ENCODE measurements at places on chromosomes 2 and 18.

DNA sequence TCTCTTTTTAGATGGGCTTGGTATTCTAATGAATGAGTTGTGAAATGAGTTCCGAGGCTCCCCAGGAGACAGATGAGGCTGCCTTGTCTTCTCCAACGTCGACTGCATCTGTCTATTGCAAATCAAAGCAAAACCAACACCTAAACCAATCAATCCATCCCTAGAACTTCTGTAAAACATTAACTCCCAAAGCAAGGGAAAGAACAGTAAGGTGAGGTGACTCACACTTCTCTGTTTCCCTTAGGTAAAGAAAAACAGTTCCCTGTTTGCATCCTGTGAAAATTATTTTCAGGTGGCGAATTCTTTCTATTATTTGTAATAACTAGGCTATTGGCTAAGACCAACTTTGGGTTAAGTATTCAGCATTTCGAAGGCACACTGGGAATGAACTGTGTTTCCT, 249.4 kb downstream of the EPHA4 start:
- DNase-seq: no peak

- no peak for DNase-seq
These were observed 87.2 kb upstream of the POU3F3 start for GRCh38 chr2:104766683-104767082.

GRCh38 chr2:137888845-137889244, 75.4 kb upstream of the HNMT start:
- DNase-seq: no peak

GRCh38 chr2:197713271-197713670, 8.1 kb downstream of the MARS2 start:
- DNase-seq: no peak

DNA sequence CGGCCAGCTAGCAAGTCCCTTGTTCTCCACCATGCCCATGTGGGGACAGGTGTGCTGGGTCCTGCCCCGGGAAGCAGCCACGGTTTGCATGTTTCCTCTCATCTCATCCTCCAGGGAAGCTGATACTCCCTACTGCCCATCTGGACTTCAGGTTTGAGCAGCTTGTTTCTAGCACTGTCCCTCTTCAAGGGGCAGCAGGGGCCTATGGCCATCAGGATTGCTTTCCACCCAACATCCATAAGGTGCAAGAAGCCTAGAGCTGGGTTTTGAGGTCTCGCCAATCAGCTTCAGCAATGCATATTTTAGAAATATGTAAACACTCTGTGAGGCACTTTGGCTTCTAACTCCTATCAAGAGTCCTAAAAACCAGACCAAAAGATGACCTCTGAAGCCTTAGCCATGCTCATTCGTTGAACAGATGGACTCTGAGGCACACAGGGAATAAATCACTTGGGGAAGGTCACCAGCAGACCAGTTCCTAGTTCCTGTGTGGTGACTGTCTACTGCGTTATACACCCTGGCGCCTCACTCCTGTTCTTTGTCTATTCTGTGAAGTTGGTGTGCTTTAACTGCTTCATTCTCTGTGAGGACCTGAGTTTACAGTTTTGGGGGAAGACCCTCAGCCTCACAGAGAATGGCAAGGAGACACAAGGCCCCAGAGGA, 192.6 kb upstream of the TWIST2 start:
- no peak for DNase-seq

GRCh38 chr2:239118675-239119211, 270.9 kb downstream of the TWIST2 start:
- DNase-seq: no peak

DNA sequence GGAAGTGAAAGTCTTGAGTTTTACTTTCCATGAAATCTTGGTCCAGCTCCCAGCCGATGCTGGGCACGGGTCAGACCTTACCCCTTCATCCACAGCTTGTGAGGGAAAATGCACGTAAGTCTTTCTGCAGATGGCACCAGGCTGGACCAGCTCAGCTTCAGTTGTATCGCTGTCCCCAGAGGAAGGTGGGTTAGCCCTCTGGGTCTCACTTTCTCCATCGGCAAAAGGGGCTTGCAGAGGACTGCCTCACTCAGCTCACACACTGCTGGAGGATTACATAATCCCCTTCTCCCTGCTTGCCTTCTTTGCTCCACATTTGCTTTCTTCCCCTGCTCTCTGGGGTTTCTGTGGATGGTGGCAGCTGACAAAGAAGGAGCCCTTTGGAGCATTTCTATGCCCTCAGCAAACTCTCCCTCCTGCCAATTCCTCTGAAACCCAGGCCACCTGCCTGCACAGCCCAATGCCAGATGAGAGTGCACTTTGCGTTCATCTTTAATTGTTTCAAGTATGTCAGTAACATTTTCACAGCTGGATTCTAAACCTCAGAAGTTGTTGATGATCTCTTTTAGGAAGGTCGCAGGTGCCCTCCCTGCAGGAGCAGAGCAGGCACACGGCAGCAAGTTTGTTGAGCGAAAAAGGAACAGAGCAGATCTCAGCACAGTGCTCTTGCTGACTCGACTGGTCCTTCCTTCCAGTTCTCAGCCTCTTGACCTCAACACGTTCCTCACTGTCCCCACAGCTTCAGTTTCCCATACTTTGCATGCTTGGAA, 155.6 kb upstream of the GLI2 start:
- no peak for DNase-seq

GRCh38 chr18:12049978-12050811, 43.4 kb upstream of the ANKRD62 start:
- no peak for DNase-seq

- DNase-seq: no peak
These were observed 12.4 kb downstream of the WDR43 start for GRCh38 chr2:28906821-28907220.

DNA sequence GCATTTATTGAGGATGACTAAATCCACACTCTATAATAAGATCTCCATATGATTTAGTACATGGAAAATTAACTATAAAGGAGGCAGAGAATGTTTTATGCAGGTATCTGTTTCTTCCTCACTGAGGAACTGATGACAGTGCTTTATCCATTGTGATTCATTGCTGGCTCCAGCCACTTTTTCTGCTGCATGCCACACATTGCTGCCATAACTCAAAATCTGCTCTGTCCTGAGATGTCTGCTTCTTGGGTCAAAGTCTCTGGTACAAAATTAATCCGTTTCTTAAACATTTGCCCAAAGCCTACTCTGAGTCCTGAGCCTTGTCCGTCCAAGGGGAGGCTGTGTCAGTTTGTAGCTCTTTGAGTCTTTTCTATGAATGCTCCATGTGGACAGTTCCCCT, 15.5 kb upstream of the ARHGAP28 start:
- no peak for DNase-seq

- no peak for DNase-seq
These were observed 650.1 kb downstream of the SLC4A3 start for GRCh38 chr2:220277445-220277975.

DNA sequence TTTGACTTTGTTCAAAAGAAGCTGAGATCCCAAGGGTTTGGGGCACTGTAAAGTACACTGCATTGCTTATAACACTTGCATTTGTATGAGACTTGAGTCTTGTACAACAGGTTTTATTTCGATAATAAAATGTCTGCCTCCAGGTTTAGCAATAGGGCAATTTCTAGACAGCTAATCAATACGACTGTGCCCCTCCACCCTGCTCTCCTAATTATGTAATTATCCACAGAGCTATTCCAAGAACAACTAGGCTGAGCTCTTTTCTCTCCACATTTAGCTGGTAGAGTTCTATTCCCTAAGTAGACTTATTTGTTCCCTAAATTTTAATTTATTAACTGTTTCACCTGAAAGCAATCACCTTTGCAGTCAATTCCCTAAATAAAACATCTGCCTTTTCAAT, 52.9 kb upstream of the LINC00305 start:
- no peak for DNase-seq

DNA sequence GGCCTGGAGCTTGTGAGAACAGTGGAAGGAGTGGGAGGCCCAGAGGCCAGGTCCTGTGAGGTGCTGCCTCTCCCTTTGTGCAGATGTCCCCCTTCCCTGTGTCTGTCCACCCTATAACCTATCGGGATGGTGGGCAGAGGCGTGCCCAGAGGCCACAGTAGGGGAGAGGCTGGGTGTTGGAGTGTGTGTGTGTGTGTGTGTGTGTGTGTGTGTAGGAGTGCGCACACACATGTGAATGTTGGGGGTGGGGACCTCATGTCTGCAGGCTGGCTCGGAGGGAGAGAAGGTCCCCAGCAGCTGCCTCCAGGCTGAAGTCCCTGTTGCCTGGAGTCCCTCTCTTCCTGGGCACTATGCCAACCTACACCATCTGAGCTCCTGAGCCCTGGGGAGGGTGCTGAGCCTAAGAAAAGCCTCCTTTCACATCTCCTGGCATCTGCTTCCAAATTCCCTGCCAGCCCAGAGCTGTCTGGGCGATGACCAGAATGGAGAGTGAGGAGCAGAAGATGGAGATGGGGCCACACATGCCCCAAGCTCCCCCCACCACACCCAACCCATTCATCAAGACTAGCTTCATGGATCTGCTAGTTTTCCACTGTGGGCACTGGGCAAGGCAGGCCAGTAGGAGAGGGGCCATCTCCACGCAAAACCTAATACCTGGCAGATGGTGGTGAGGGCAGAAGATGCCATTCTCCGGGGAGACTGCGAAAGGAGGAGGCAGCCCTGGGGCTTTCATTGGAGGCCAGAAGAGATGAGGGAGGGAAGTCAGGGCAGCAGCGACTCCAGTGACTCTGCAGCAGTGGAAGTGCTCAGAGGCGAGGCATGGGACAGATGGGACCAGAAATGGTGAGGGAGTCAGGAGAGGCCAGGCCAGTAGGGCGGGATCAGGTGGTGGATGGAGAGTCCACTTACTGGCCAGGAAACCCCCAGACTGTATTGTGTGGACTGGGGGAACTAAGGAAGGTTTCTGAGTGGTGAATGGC, 20.3 kb downstream of the KCNK3 start:
- DNase-seq: peak; percentile 15

- DNase-seq: no peak
These were observed 994.1 kb upstream of the ACVR2A start for GRCh38 chr2:146850746-146851145.

DNA sequence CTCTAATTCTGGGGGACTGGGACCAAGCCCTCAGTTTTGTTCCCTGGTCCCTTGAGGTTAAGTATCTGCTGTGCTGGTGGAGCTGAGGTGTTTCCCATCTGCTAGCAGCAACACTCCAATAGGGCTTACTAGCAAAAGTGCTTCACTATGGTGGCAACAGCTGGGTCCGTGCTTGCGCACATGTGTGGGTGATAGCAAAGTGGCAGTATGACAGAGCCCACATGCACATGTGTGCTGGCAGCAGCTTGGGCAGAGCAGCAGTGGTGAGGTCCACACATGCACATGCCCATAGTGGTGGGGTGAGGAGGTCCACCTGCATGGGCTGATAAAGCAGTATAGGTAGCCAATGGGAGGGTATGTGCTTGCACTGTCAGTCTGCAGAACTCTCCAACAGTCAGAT, 1723.7 kb downstream of the SUCLG1 start:
- DNase-seq: no peak

GRCh38 chr2:96580771-96581170, 44.2 kb downstream of the ARID5A start:
- DNase-seq: no peak

- no peak for DNase-seq
These were observed 1167.9 kb downstream of the DSC3 start for GRCh38 chr18:29874519-29875098.

- no peak for DNase-seq
These were observed 70.9 kb downstream of the APOB start for GRCh38 chr2:20972792-20973565.

DNA sequence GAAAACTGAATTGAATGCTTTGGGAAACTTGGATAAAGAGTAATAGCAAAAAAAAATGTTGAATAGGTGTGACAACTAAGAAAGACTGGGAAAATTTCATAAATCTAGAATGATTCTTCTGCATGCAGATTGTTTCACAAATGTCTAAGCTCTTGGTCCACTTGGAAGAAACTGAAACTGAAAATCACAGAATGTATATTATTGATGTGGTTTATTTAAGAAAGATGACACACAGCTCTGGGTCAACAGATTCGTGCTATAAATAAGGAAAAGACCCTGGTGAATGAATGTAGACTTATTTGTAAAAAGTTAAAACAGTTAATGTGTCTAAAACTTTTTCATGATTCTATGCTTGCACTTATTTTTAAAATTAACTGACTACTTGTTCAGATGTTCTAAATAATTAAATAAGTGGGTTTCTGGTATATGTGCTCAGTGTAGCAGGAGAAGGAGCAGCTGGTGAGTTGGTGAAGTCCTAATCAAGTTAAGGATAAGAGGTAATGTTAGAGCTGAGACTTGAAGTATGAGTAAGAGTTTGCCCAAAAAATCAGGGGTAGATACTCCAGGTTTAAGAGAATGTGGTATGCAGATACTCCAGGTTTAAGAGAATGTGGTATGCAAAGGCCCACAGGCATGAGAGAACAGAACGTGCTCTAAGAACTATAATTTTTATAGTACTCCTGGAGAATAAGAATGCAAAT, 24.5 kb downstream of the UGP2 start:
- no peak for DNase-seq

- DNase-seq: no peak
These were observed 17.8 kb downstream of the TCF7L1 start for GRCh38 chr2:85151026-85151425.

- DNase-seq: no peak
These were observed 53.7 kb upstream of the LRRC30 start for GRCh38 chr18:7177116-7177744.

GRCh38 chr2:160434254-160434948, 59.2 kb downstream of the RBMS1 start:
- DNase-seq: no peak

DNA sequence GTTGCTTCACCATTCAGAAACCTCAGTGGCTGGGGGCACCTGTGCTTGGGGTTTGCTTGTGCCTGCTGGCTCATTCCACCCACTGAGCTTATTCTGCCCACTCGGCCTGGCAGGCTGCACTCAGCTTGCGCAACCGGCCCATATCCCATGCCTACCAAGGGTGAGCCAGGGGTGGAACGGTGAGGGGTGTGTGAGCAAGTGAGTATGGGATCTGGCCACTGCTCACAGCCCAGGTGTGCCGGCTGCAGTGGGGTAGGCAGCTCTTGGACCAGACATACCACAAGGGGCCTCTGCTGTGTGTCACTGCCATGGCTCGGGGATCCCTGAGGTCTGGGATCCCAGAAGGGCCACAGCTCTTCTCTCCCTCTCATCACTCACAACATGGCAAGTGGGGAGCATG, 1000.5 kb upstream of the CRIM1 start:
- DNase-seq: no peak

DNA sequence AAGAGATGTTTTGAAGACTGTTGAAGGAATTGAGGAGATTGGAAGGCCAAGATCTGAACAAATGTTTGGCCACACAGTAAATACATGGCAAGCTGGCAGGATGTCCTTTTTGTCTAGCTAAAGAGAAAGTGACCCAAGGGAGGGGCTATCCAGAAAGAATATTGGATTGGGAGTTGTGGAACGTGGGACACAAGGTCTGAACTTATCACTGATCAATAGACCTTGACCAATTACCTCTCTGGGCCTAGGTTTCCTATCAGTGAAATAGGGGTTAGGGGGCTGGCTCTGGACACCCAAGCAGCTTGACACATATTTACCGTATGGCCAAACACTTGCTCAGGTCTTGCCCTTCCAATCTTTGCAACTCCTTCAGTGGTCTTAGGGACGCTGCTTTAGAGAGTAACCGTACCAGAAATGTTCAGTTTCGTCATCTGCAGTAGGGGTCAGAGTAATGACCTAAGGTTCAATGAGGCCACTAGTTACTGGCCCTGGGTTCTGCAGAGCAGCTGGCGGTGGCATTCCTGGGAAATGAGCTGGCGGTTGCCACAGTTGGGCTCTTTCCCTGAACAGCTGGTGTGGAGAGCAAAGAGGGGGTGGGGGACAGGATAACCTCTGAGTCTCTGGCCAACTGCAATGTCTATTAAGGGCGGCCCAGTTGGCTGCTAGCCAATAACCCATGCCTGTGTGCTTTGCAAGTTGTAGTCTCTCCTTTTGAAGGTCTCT, 70.1 kb upstream of the STPG4 start:
- no peak for DNase-seq
